Epithelial cell of esophagus (primary cell): ENCODE measurements at places on chromosomes 6 and 20.

- DNase-seq = no peak
Measured at GRCh38 chr20:13927171-13927570, 63.2 kb downstream of the SEL1L2 start.

GRCh38 chr6:87807475-87807874 lies 105.4 kb upstream of the AKIRIN2 start:
- DNase-seq = no peak

DNA sequence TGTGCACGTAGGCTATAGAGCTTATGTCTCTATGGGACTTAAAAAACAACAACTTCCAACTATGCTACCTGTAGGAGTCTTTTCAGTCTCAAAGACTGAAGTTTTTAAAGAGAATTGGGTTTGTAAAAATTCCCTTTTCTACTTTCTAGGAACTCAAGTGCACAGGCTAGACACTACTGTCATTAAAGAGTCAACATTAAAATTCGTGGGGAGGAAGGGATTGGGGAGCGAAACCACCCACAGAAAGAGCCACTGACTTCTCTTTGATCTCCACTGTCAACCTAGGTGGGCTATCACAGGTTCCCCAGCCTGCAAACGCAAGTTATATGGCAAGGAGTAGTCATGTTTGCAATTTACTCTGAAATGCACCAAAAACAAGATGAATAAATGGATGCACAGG lies 37.7 kb downstream of the ADTRP start:
- no peak for DNase-seq

GRCh38 chr6:4853349-4853748 lies 77.1 kb downstream of the CDYL start:
- DNase-seq = no peak

DNA sequence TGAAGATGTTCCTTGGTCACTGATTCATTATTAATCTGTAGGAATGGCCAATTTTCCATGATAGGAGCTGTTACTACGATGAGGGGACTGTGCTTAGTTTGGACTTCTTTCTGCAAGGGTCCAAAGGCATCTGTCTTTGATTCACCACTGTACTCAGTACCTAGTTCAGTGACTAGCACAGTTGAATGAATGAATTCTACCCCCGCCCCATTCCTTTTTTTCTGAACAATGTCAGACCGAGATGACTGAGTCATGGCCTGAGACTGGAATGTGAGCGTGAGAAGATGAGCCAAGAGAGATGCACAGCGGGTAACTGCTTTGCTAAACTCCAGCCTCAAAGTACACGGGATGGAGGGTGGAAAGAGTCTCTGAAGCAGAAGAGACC lies 419 bp upstream of the SNHG17 start:
- DNase-seq = peak; percentile 74

DNA sequence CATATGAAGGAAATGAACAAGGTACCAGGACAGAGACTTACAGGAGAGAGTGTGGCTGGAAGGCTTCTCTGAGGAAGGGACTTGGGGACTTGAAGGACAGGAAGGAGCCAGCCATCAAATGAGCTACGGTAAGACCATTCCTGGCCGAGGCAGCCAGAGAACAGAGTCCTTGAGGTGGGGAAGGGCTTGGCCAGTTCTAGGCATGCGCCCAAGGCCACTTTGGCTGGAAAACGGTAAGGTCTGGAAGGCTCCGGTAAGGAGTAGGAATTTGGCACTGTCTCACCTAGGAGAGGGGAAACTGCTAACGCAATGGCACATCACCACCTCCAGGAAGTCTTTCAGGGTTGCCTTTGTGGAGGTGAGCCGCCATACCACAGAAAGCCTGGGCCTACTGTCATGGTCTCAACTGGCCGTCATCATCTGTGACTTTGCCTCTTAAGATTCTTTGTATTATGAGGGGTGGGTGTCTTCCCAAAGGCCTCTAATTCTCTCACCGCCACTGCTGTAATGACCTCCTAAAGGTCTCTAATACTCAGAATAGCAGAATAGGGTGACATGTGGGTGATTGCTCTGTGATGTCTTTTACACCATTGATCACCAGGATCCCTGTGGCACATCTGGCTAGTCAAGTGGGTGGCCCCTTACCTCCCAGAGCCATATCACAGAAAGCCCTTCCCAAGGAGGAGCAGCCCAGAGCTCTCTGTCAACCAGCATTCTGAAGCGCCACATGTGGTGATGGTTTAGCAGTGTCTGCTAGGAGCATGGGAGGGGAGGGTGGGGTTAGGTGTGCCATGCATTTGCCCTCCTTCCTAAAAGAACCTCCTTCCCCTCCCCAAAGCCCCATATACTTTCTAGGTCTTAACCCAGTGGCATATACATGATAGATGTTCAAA lies 17.7 kb upstream of the STX16 start:
- DNase-seq = no peak

- peak; percentile 6 for DNase-seq
Measured at GRCh38 chr20:53262365-53262764, 290.2 kb downstream of the TSHZ2 start.

DNA sequence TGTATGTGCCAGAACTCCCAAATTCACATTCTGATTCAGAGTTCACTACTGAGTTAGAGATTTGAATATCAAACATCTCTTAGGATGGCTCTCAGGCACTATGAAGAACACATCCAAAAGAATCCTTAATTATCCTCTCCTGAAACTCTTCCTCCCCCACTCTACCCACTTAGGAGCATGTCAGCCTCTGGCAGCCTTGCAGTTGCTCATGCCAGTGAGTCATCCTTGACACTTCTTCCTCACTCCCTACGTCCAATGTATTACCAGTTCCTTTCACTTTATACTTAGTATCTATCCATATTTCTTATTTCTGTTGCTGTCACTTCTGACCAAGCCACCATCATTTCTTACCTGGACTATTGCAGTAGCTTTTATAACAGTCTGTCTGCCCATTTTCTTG lies 192.0 kb upstream of the IMPG1 start:
- peak; percentile 50 for DNase-seq
